Activated T-helper 1 cell treated with anti-CD3 and anti-CD28 coated beads, Interleukin-2, amount 50 U/mL, for 16 hours (primary cell): ENCODE measurements at places on chromosomes 13 and 19.

GRCh38 chr19:6735181-6735911, 2.0 kb downstream of the GPR108 start:
- no peak for DNase-seq

DNA sequence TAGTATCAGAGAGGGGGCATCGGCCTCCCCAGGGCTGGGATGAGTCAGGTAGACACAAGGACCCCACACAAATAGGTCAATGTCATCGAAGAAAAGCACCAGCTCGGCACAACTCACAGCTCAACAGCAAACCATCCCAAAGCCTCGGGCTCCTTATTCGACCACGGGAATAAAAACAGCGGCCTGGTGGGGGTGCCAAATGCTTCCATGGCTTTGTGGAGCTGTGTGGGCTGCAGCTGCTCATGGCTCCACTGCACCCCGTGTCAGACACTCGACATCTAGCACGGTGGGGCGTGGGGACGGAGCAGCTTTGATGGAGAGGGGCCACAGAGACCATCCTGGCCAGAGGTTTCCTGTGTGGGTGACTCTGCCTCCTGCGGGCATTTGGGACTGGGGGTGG, 212.5 kb upstream of the SOX1 start:
- no peak for DNase-seq

GRCh38 chr19:7986321-7987113, 18.9 kb downstream of the ELAVL1 start:
- no peak for DNase-seq

GRCh38 chr13:51425410-51426042, 27.3 kb downstream of the INTS6 start:
- DNase-seq, result no peak

DNA sequence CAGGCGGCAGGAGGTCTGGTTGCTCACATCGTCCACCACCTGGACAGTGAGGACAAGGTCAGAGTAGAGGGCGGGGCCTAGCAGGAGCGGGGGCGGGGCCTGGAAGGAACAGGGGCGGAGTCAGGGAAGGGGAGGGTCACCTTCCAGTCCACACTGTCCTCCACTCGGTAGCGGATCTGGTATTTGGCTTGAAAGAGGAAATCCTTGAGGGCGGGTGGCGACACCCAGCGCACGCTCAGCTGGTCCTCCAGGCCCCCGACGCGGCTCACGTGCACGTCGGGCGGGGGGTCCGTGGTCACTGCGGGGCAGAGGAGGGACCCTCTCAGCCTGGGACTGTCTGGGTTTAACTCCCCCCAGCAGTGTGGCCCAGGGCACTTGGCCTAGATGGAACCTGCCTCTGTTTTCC, 8.2 kb downstream of the REX1BD start:
- no peak for DNase-seq

DNA sequence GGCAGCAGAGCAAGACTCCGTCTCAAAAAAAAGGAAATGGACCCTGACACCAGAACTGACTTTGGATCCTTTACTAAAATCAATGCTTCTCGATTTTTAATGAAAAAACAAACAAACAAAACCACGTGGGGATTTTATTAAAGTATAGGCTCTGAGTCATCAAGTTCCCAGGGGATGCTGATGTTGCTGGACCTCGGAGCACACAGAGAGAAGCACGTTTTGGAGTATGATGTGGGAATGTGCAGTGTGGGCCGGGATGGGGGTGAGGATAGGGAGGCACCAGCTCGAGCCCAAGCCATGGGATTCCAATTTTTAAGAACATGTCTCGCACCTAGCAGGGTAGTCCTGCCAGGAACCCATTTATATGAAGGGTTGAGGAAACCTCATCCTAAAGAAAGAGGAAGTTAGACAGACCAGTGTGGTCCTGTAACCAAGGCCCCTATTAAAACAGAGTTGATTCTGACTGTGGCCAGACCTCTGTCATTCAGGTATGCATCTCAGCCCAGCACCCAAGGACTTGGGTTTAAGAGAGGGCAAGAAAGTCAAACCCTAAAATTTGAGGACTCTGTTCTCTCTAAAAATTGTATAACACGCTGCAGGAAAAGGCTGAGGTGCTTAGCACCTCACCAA, 6.4 kb downstream of the FLT1 start:
- no peak for DNase-seq

DNA sequence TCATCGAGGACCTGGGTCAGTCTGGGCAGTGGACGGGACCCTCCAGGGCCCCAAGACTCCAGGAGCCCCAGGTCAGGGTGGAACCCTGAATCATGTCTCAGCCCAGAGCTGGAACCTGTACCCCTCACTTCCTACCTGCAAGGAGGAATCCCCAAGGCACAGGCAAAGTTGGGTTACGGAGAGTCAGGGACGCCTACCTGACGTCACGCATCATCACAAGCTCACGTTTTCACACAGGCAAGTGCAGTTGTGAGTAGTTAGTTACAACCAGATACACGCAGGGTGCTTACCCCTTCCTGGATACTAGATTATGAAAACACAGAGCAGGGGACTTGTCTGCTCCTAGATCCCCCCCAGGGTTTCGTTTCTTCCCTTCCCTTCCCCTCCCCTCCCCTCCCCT, 1.9 kb downstream of the RETN start:
- no peak for DNase-seq

DNA sequence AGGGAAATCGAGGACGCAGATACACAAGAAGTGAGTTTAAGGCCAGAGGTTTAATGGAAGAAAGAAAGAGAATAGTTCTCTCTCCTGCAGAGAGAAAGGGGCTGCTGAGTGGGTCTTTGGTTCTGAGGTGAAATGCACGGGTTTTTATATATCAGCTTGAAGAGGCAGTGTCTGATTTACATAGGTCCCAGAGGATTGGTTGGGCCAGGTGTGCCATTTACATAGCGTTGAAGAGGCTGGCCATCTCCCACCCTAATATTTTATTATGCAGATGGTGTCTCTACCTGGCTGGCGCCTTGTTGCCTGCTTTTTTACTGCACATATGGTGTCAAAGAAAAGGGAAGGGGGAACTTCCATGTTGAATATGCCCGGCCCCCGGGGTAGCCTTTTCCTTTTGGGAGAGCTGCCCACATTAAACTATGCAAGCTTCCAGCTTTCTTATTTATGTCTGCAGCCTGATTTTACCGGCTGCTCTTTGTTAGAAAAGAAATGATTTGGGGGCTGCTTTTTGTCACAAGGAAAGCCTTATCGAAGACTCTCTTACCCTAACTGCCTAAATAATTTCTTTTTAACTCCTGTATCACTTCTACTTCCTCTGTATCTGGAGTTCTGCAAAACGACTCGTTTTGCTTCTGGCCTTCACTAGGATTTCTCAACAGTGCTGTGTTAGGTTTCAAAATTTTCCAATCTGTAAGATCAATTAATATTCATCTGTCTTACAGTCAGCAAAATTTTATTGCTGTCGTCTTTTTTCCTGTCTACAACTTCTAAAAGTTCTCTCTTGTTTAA, 268.5 kb downstream of the B3GLCT start:
- DNase-seq, result no peak

DNA sequence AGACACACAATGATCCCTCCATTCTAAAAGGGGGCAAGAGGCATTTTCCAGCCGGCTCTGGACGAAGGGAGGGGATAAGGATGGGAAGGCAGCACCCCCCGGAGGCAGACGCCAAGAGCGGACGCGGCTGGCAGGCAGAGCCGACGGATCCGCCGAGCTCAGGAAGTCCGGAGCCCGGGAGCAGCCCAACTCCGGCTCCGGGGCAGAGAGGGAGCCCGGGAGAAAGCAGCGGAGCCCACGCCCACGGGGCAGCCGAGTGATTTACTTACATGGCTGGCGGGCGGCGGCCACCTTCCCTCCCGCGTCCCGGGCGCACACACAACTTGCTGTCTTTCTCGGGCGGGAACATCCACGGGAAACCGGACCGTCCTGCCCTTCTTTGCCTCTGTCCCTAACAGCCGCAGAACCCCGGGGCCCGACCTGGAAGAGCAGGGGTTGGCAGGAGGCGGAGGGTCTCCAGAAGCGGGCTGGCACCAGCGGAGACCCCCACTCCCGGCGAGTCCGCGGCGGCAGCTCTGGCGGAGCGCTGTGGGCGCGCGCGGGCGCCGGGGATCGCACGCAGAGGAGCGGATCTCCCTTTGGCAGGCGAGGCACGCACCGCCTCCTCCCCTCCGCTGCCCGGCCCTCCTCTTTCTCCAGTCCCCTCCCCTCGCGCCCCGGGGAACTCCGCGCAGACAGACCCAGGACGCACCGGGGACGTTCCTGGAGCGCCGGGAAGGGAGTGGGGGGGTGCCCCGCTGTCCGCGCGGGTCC, at the start of gene LHFPL6:
Gene LHFPL6 (minus strand): TSS at position 580 of the 753 bp plus-strand sequence.
- DNase-seq, result peak; percentile 25

DNA sequence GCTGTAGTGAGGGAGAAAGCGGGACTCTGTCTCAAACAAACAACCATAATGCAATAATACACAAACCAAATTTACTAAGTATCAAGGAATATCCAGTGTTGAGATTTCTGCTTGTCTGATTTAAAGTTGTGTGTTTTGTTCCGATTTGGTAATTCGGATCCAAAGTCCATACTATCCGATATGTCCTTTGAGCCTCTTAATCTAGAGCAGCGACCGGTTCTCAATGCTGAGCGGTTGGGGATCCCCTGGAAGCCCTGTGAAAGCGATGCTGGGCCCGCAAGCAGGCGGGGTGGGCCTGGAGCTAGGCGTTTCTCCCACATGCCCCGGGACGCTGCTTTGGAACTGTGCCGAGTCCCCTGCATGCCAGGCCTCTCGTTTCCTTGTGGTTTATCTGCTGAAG, 20.2 kb downstream of the C19orf44 start:
- DNase-seq, result no peak
